Stimulated activated CD8-positive, alpha-beta memory T cell treated with anti-CD3 and anti-CD28 coated beads, Interleukin-4, amount 100 ng/mL, for 24 hours (primary cell): ENCODE measurements at places on chromosomes 13 and 19.

DNA sequence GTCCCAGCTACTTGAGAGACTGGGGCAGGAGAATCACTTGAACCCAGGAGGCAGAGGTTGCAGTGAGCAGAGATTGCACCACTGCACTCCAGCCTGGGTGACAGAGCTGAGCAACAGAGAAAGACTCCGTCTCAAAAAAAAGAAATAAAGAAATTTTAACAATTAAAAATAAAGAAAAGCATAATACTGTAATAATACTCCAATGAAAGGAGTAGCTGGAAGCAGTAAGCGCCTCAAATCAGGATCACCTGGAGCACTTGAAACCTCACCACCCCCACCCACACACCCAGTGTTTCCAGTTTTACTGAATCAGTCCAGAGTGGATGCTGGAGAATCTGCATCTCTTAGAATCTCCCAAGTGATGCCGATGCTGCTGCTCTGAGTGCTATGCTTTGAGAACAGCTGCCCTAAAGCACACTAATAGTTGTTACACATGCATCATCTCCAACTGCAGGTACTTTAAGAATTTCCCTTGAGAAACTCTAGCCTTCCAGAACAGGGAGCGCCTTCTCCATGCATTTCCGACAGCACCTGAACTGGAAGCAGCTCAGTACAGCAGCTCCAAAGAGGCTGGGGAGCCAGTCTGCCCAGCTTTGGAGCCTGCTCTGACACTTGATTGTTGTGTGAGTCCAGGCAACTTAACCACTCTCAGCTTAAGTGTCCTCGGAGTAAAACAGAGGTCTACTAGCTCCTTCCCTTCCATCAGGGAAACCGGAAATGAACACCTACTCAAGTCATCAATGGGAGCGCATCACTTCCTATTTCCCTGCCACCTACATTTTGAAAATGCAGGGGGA, 2.9 kb downstream of the ABCC4 start:
- no peak for DNase-seq

DNA sequence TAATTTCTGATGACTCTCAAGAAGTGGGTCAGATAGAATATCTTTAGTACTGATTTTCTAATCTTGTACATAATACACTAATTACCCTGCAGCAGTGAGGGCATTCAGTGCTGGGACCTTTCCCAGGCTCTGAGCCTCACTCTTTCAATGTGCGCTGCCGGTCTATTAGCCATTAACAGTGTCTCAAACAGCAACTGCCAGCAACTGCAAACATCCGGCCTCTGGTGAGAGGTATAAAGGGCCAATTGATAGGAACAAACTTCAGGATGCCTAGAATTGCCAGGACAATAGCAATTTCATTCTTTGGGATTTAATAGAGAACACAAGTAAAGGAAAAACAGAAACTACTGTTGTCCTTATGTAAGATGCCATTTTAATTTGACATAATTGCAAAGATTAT, 604.4 kb upstream of the SPRY2 start:
- no peak for DNase-seq

GRCh38 chr19:50475736-50476223, 527 bp upstream of the EMC10 start:
- no peak for DNase-seq

DNA sequence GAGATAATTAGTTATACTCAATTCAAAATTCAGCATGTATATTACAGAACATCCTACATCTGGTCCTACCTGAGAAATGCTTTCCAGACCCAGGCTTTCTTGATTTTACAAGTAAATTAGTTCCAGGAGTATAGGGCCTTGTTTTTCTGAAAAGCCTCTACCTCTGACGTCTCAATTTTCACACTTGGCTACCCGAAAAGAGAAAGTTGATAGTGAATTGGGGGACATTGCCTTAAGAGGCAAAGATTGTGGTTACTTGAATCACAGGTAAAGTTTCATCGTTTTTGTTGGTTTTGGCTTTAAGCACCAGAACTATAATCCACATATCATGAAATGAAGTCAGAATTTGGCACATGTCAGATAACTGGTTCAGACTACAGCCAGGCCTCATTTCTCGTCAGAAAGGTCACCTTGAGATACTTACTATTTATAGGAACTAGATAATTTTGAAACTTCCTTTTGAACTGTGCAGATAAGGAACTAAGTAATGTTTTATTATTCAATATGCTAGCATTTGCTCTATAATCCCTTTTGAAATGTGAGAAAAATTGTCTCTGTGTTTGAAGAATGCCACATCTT, 30.8 kb downstream of the FAM124A start:
- DNase-seq = no peak
